ENCODE measurements at places on chromosomes 12 and 14.

- no peak for DNase-seq
These were observed 140.1 kb downstream of the C12orf75 start for GRCh38 chr12:105470601-105471000.

DNA sequence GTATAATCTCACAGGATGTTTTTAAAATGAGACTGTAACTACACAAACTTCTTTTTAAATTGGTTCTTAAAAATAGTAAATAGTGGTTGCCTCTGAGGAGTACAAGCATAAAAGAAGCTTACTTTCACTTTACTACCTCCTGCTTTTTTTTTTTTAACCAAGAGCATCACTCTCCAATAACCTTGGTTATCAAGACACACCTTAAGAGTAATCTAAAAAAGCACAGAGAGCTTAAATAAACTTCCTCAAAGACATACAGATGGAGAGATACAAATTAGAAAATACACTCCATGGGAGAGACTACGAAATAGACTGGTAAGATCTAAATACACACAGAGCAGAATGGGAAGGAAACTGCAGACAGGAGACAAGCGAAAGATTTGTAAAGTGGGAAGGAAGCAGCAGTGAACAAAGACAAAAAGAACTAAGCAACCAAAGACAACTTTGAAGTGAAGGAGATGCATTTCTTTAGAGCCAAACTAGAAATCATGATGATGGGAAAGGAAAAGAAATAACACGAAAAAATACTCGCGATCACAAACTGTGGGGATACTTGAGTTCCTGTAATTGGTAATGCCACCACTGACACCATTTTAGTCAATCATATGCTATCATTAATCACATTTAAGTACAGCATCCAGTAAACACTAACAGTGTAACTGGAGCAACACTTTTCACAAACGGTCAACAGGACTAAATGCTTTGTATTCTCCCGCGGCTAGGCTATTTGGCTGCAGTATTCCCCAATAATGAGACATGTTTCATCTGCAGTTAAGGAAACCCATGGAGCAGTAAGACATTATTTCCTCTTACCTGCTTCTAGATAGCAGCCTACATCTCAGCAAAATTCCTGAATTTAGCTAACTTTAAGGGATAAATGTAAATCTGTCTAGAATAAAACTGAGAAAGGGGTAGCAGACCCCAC, 8.2 kb downstream of the SINHCAF start:
- no peak for DNase-seq

DNA sequence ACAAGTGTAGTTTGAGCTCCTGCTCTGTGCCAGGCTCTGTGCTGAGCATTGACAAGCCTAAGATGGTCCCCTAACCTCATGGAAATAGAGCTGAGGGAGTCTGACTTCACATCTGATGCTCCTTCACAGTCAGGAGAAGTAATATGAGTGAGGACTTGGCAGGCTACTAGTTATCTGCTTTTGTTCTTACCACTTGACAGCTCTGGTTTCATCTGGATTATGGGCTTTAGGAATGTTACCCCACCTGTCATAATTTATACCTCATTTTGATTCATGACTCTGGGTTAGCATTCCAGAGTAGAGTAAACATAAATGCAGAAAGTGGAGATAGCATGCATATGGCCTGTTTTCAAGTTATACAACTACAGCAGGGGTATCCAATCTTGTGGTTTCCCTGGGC, 40.5 kb downstream of the ATP6V1D start:
- no peak for DNase-seq

GRCh38 chr12:60752589-60752988, 1156.8 kb downstream of the SLC16A7 start:
- DNase-seq, result no peak

DNA sequence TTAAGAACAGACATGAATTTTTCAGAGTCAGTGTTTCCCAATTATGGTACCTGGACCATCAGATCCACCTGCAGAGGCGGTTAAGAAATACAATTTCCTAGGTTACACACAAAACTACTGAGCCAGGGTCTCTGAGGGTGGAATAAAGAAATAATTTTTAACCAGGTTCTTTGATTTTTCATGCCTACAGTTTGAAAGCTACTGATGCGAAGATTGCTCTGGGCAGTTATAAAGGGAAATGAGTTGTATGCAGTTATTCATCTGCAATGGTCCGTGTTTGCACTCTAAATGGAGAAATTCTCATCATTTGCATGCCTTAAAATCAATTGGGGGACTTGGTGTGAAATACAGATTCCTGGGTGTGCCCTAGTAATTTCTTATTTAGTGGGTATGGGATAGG, 89.7 kb downstream of the ERGIC2 start:
- no peak for DNase-seq

- no peak for DNase-seq
These were observed 1.3 kb upstream of the TCP11L2 start for GRCh38 chr12:106301241-106301610.

GRCh38 chr12:130117233-130117632, 45.0 kb upstream of the FZD10 start:
- no peak for DNase-seq

- DNase-seq, result no peak
These were observed 8.7 kb downstream of the NGDN start for GRCh38 chr14:23478109-23478759.

- no peak for DNase-seq
These were observed 37.5 kb downstream of the ZFC3H1 start for GRCh38 chr12:71626098-71626497.

- no peak for DNase-seq
These were observed 407.3 kb downstream of the AEBP2 start for GRCh38 chr12:19846574-19846973.

DNA sequence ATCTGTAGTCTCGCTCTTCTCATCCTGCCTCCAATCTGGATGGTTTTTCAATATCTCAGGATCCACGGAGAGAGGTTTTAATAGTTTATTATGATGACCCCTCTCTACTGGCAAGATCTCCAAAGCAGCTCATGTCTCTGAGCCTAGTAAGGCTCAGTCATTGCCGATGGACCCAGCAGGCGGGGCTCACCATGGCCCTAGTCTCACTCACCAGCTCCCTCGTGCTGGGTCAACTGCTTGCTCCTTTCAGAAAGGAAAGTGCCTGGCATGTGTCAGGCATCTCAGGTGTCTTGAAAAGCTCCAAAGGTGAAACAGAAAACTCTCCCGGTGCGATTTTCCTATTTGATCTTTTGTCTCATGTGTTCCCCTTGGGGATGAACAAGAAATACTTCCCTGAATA, 179.0 kb downstream of the CALM1 start:
- DNase-seq, result no peak

DNA sequence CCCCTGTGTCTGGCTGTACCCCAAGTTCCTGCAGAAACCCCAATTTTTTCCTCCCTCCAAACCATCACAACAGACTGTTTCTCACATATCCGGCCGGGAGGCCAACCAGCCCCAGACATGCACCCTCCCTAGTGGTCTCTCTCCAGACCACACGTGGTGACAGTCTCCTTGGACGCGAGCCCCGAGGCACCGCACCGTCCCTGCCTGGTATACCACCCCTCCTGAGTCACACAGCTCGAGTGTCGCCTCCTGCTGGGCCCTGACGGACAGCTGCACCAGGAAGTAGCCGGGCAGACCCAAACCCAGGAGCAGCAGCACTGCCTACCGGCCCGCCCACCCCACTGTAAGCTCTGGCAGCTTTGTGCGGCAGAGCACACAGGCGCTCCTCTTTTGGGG, 97.4 kb downstream of the RFLNA start:
- no peak for DNase-seq

GRCh38 chr12:26798023-26798422, 35.0 kb downstream of the ITPR2 start:
- DNase-seq, result no peak

- no peak for DNase-seq
These were observed 27.0 kb upstream of the HIGD1C start for GRCh38 chr12:50925342-50925651.

DNA sequence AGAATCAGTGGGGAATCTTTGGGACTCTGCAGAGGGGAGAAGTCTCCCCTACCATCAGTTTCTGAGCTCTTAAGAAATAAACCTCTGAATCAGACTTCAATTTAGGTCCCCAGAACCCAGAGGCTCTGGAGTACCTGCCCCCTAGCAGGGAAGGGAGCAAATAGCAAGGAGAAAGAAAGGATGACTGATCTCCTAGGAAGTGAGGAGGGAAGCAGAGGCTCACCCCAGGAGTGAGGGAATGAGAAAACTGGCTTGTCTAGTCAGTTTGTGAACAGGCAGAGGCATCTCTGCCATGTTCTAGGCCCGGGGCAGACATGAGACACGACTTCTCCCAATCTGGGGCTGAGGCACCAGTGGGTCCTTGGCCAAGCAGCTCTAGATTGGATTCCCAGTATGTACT, 24.3 kb upstream of the SMUG1 start:
- DNase-seq, result no peak

DNA sequence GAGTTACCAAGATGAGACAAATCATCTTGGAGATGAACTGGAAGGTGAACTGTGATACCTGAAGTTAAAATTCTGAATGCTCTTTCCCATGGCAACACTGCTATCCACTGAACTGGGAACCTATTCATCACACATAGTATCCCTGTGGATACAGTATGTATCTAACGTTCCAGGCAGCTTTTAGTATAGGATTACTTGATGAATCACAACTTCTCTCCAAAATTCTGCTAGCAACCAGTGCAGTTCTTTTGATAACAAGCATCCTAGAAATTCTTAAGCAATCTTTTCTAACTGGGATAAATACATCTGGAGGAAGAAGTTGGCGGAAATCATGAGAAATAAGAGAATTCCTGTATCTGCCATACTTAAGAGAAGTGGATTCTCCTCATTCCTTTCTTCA, 66.4 kb downstream of the PAWR start:
- no peak for DNase-seq

- no peak for DNase-seq
These were observed 409.0 kb upstream of the PDE3A start for GRCh38 chr12:19959353-19959752.

- no peak for DNase-seq
These were observed 11.2 kb upstream of the DHRS2 start for GRCh38 chr14:23624830-23625404.

DNA sequence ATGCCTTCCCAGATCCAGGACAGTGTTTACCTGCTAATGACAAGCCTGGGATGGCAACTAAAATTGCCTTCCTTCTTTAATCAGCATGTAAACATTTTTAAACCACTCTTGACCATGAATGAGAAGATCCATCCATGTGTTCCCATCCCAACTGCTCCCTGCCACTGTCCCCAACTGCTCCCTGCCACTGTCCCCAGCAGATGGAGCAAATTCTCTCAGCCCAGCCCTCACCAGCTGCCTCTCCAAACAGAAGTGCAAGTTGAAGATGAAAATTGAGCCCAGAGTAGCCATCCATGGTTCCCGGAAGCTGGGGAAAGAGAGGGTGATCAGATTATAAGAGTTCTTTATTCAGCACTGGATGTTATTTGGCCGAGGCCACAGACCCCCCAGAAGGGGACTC, 133.1 kb downstream of the SLC15A4 start:
- no peak for DNase-seq

- no peak for DNase-seq
These were observed 21.8 kb upstream of the DDHD1 start for GRCh38 chr14:53174918-53175317.

- DNase-seq, result no peak
These were observed 34.5 kb downstream of the VDR start for GRCh38 chr12:47870175-47870781.

DNA sequence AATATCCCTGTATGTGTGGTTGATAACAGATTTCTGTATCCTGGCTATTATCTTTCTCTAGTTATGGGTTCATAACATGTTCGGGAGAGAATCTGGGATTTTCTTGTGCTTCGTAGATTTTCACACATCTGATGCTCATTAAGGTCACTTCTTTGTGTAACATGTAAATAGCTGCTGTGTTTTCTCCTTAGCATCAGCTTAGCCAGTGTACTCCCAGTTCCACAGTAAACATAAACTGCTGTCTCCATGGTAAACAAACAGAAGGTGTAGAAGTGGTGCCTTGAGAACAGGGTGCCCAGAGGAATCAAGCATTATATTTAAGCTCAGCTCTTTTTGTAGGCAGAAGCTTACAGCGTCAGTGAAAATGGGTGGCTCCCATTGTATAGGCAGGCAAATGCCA, 88.0 kb downstream of the ANO6 start:
- DNase-seq, result no peak

DNA sequence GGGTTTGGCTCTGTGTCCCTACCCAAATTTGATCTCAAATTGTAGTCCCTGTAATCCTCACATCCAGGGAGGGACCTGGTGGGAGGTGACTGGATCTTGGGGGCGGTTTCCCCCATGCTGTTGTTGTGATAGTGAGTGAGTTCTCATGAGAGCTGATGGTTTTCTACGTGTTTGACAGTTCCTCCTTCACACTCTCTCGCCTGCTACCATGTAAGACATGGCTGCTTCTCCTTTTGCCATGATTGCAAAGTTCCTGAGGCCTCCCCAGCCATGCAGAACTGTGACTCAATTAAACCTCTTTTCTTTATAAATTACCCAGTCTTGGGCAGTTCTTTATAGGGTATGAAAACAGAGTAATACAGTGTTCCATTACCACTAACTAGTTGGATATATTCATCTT, 10.3 kb upstream of the LRRC23 start:
- no peak for DNase-seq

- DNase-seq, result no peak
These were observed 11.6 kb downstream of the RAPGEF3 start for GRCh38 chr12:47747126-47747525.

DNA sequence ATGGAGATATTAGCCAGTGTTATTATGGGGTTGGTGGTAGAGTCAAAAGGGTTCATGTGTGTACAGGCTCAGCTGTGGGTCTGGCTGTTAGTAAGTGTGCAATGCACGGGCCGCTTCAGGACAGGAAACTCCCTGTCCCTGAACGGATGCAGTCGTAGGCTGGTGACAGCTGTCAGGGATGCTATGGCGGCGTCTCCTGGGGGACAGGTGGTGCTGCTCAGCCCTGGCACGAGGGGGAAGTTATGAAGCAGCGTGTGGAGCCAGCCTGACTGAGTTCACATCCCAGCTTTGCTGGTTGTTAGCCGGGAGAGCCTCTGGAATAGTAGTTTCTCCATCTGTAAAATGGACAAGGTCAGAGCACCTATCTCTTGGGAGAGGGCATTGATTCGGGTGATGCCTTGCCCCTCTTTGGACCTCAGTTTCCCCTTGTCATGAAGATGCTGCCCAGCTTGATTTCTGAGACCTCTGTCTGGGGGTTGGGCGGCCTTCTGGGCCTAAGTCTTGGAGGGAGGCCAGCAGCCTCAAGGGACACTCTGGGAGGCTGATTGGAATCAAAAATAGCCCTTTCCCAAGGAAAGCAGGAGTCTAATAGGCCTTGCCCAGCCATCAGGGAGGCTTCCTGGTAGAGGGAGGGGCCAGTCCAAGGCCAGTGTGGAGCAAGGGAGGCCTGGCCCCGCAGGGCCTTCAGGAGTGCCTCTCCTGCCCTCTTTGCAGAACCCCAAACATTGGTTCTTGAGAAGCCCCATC, 7.1 kb downstream of the ASB2 start:
- no peak for DNase-seq

- no peak for DNase-seq
These were observed 4.5 kb downstream of the LRRC43 start for GRCh38 chr12:122187466-122187865.

GRCh38 chr12:26271889-26272492, 76.6 kb downstream of the SSPN start:
- DNase-seq, result no peak

DNA sequence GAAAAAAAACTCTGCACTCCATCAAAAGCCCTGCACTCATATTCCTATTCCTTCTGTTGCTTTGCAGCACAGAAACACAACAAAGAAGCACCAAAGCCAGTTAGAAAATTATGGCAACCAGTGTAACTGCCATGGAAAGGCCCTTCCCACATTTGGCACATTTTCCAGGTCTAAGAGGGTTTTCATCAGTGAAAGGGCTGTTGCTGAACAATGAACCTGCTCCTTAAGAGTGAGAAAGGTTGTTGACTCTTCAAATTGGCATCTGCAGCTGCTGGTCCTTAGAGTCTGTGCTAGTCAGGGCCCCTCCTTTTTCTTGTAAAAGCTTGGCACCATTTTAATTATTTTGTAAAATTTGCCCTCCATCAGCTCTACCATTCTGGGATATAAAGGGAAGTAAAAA, 378.7 kb upstream of the KITLG start:
- DNase-seq, result no peak
